Activated T-cell treated with anti-CD3 and anti-CD28 coated beads for 24 hours (primary cell): ENCODE measurements at places on chromosomes 3 and 15.

DNA sequence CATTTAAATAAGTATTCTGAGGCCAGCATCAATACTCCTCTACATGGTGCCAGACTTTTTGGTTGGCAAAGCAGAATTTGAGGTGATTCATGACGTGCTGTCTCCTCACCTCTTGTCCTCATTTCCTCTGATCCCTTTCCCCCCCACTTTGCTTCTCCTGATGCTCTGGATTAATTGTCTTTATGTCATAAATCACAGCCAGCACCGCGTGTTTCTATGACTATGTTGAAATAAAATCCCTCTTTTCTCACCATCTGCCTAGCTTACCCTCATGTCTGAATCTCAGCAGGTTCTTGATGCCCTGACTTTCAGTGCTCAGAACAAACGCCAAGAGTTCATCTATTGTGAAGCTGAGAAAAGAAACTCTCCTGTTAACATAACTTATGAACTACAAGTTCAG lies 19.7 kb upstream of the PTPRG start:
- DNase-seq = no peak

DNA sequence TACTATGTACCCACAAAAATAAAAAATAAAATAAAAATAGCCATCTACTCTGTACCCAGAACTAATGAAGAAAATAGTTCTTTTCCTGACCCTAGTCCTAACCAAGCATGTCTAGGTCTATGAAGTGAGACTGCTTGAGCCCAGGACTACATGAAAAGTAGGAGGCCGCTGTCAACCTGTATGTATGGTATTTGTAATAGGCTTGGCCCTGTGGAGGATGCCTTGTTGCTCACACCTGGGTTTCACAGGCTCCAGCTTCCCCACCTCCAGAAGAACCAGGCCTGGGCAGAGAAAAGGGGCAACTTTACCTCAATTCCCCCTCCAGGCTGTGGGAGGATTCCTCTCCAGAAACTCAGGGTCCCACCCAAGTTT lies 6.8 kb upstream of the PKM start:
- no peak for DNase-seq

DNA sequence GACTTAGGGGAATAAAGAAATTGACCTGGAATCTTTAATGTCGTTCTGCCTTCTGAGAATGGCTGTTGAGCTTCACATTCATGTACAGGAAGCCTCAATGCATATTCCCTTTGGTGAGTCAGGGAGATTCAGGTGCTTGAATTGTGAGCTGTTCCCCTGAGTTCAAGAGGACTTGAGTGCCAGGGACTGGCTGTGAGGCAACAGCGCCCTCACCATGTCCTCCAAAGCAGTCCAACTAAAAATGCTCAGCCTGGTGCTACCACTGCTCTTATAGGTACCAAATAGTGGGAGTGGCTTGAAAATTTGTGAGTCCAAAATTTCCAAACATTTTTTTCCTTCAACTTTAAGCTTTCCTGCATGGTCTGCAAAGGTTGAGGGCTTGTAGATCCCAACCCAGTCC lies 54.1 kb downstream of the LEO1 start:
- no peak for DNase-seq

GRCh38 chr3:180180795-180181194 lies 144.1 kb upstream of the PEX5L start:
- no peak for DNase-seq

DNA sequence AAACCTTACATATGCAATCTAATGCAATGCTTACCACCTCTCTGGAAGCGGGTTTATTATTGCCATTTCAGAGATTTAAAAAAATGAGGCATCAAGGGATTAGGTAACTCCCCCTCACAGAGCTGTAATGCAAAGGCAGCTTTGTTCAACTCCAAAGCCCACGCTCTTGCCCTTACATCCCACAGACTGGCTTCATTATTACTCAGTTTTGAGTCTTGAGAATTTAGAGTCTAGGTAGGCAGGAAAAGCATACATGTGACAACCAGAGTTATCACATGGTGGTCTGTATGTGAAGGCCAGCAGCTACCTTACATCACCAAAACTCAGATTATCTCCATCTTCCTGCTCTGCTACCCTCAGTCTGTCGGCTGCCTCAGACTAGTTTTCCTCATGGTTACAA lies 326.9 kb downstream of the UACA start:
- no peak for DNase-seq

DNA sequence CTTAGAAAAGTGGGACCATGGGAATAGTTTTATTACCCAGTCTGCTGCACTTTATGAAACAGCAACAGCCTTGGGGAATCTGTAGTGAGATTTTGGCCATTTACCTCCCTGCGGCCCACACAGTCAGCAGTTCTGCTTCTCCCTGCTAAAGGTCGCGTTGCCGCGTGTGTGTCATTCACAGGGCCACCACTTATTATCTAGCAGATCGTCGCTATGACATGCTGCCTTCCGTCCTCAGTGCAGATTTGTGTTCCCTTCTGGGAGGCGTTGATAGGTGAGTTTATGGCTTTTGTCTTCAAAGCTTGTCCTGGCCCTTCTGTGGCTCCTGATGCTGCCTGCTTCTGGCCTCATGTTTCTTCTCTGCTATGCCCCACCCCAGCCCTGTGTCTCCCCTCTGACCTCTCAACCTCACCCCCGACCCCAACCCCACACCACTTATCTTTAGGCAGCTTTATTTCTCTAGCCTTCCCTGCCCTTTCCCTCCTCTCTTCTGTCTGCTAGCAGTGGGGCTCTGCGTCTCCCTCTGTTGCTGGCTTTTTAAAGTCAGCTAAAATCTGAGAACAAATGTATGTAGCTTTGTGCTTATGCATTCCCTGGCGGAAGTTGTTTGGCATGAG lies 30.1 kb downstream of the DIS3L start:
- no peak for DNase-seq

- no peak for DNase-seq
These were observed 262.0 kb upstream of the UMPS start for GRCh38 chr3:124467980-124468902.

GRCh38 chr15:58760385-58761009 lies 10.6 kb upstream of the MINDY2 start:
- DNase-seq = no peak

GRCh38 chr3:89467898-89468363 lies 360.5 kb downstream of the EPHA3 start:
- DNase-seq = no peak

DNA sequence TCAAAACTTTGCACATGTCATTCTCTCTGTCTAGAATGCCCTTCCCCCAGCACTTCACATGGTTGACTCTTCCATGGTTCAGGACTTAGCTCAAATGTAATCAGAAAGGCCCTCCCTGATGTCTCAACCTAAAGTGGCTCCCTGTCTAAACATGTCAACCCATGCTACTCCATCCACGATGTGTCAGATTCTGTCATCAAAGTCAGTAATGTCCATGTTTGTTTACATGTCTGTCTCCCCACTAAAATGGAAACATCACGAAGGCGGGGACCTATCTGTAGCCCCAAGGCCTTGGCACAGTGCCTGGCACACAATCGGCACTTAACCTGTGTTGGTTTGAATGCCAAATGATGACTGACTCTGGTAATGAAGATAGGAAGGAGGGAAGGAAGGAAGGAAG lies 20.8 kb upstream of the SNTN start:
- no peak for DNase-seq

DNA sequence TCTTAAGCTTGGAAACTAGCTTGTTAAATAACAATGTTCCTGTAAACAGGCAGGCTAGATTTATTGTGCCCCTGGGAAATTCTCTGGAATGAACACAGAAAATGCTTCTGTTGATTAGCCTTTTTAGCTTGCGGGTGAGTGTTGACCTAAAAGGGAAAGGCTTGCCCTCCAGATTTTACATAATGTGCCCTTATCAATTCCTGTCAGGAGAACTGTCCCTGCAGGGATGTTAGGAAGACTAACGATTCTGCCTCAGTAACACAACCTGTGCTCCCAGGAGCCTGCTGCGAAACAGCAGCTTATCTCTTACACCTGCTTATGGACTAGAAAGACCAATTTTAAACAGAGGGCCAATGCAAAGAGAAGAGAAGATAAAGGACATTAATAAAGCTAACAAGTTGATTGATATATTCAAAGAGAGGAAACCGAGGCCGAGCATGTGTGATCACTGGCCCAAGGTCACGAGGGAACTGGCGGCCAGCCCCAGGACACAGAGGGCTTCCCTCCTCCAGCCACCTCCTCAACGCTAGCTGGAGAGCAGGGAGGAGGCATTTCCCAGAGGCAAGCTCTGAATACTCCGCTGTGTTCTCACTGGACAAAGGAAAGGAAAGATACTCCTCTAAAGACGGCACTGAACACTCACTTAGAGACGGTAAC lies 48.4 kb upstream of the TJP1 start:
- no peak for DNase-seq

GRCh38 chr3:32077260-32078084 lies 28.9 kb upstream of the GPD1L start:
- no peak for DNase-seq

GRCh38 chr3:52636673-52637072 lies 49.0 kb downstream of the PBRM1 start:
- DNase-seq = no peak
